ENCODE measurements at places on chromosomes 5 and 9.

GRCh38 chr9:33818847-33819500 lies 2.0 kb downstream of the UBE2R2 start:
- DNase-seq, result peak; percentile 60

DNA sequence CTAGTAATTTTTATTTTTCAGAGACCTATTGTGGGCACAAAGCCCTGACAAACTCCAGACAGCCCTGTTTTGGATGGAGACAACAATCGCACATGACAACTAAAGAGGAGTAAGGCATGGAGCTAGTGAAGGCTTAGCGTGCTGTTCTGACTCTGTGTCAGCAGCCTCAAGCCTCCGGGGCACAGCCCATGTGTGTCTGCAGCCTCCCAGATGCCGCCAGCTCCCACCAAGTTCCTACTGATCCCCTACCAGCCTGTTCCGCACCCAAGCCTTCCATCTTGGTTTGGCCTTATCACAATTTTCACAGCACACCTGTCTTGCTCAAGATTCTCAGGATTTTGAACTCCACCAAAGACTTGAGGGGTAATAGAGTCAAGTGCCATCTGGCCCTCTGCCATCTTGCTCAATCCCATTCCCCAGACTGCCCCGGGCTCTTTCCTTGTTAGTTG lies 70.3 kb upstream of the SH3PXD2B start:
- DNase-seq, result no peak

DNA sequence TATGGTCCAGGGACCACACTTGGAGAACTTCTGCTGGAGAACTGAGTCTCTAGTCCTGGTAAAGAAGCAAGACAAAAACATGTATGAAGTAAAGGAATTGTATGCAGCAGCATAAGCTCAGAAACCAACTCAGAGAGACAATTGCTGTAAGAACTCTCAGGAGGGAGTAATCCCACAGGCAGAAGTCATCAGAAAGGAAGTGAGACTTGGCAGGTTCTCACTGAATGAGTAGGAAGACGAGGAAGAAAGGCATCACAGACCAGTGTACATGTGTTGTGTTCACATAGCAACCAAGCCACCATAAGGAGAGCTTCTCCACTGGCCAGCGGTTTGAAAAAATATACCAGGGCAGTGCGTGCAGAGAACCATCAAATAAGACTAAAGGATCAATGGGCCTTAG lies 57.9 kb upstream of the FST start:
- DNase-seq, result peak; percentile 84

DNA sequence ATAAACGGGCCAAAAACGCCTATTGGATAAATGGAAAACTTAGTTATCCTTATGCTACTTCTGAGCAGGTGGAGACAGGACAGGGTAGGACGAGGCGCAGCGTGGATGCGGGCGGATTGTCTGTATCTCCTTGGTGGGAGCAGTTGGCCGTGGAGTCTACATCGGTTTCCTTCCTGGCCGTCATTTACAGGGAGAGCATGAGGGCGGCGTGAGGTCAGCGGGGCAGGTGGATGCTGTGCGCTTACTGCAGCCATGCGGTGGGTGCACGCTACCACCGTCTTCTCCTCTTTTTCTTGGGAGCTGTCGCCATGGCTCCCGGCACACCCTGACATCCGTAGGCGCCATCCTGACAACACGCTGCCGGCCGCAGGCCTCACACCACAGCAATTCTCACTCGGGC lies 121.3 kb downstream of the ADAMTS2 start:
- no peak for DNase-seq

DNA sequence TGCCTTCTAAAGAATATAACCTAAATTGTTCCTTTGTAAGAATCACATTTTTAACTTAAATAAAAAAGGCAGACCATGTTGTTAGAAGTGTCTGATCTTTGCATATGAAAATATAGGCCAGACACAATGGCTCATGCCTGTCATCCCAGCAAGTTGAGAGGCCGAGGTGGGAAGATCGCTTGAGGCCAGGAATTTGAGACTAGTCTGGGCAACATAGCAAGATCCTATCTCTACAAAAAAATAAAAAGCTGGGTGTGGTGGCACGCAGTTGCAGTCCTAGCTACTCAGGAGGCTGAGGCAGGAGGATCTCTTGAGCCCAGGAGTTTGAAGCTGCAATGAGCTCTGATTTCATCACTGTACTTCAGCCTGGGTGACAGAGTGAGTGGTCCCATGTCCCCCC lies 37.3 kb downstream of the TRIO start:
- peak; percentile 61 for DNase-seq

DNA sequence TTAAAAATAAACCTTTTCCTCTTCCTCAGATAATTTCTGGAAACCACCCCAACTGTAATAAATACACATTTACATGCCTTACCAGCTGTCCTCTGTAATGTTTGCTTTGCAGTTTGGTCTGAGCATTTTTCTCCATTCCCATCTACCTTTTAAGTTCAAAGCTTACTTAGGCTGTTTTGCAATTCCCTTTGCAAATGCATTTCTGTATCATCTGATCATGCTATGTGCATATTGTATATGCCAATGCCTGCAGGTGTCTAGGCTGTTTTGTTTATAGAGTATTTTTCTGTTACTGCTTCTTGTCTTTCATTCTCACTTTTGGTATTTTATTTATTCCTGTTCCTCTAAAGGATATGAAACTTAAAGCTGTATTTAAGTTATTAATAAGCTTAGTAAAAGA lies 86.3 kb downstream of the SLC44A1 start:
- DNase-seq, result no peak

GRCh38 chr9:2216591-2216990 lies 201.4 kb downstream of the SMARCA2 start:
- peak; percentile 87 for DNase-seq

DNA sequence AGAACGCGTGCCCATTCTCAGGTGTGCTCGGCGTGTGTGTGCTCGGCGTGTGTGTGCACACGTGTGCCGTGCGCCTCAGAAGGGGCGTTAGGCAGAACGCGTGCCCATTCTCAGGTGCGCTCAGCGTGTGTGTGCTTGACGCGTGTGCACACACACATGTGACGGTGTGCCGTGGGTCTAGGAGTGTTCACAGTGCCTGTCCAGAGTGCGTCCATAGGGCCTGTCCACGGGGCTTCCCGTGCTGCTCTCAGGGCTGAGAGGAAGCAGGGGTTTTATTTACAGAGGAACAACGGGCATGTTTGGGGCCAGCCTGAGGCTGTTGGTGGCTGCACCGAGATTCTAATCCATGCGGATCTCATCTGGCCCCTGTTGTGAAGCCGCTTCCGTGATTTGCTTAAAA lies 14.2 kb upstream of the AHRR start:
- no peak for DNase-seq

GRCh38 chr9:135075234-135076142 lies 12.0 kb upstream of the OLFM1 start:
- no peak for DNase-seq

DNA sequence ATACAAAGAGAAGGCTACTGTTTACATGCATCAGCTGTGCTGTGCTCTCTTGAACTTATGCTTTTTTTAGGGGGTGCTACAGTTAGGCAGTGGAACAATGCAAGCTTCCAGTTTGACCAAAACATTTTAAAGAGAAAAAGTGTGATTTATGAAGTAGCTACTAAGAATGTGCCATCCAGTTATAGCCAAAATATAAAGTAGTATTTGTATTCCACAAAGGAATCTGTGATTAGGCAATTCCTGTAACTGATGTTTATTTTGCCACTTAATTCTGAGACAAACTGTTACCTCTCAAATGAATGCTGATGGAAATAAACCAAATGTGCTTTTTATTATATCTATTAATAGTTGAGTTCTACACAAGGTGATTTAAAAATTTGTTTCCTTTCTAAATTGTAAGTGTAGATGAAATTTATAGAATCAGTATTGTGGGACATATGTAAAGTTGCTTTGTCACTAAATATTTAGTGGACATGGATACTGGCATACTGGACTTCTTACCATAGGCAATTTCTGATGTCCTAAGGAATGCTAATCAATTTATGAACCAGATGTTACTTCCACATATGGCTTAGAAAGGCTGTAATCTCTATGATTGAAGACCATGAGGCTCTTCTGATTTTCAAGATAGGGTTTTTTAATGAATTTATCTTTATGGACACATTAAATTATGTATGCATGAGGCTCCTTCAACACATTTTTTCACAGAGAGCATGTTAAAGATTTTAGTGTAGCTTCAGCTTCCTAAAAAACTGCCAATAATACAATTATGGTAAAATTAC lies 410.2 kb downstream of the PRR16 start:
- no peak for DNase-seq

GRCh38 chr9:103530934-103531333 lies 535.8 kb downstream of the CYLC2 start:
- no peak for DNase-seq

DNA sequence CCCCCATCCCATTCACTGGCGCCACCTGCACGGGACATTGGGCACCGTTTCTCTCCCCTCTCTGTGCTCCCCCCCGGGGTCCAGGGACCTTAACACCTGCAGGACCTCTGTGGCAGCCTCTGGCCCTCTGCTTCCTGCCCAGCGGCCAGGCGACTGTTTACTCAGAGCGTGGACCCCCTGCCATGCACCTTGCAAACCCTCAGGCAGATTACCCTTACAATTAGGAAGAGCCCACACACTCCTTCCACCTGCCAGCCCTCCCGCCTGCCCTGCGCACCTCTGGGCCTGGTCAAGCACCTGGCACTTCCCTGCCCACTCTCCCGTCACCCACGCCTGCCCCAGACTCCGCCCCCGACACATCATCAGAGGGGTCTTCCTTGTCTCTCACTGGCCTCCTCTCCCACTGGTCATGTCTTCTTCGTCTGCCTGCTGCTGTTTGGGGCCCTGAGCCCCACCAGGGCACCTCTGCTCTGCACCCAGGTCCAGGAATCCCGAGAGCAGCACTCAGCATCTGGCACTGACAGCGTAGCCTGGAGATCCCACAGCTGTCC lies 281.3 kb upstream of the IRX4 start:
- no peak for DNase-seq

DNA sequence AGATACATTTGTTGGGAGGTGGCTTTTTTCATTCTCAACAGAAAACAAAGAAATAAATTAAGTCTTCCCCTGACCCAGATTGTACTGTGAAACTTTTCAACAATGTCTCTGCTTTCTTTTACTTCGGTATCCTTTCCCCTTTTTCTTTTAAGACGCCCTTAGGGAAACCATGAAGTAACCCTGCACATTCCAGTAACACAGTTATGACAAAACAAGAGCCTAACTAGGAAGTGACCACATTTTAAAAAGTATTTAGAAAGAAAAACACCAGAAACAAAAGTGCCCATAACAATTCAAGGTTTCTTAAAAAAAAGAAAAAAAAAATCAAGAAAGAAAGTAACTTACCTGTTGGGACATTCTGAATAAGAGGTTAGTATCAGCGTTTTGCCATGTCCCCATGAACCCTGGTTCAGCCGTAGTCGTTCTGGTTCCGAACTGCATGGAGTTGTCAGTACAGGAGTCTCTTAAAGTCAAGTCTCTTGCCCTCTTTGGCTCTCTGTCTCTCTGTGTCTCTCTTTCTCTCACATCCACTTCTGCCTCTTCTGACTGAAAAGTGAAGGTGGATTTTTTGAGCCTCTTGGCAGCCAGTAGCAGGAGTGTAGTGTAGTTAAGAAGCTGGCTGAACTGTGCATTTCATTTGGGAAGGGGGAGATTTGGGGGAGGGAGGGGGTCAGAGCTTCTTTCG lies 142.9 kb downstream of the BNC2 start:
- DNase-seq, result peak; percentile 38

DNA sequence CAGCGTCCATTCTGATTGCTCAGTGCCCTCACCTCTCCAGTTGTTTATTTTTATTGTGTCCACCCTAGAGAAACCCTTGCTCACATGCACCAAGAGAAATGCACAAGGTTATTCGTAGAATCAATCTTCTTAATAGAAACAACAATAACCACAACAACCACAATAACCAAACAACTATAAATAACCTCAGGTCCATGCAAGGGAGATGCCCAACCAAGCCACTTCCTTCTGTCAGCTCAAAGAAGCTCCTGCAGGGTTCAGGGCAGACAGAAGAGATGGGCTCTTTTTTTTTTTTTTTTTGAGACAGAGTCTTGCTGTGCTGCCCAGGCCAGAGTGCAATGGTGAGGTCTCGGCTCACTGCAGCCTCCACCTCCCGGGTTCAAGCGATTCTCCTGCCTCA lies 14.9 kb upstream of the TCOF1 start:
- peak; percentile 83 for DNase-seq

DNA sequence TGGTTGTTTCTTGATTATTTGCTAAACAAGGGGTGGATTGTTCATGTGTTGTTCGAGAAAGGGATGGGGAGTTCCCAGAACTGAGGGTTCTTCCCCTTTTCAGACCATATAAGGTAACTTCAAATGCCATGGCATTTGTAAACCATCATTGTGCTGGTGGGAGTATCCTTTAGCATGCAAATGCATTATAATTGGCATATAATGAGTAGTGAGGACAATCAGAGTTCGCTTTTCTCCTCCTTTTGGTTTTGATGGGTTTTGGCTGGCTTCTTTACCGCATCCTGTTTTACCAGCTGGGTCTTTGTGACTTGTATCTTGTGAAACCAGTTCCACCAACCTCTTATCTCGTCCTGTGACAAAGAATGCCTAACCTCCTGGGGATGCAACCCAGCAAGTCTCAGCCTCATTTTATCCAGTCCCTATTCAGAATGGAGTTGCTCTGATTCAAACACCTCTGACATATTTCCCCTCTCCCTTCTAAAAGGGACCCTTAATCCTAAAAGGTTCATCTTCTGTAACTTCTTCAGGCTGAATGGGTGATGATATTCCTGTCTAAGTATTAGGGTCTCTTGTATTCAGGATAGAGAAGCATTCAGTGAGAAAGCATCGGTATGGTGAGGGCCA lies 8.7 kb upstream of the FBN2 start:
- no peak for DNase-seq

GRCh38 chr5:58804291-58804690 lies 221.4 kb downstream of the RAB3C start:
- DNase-seq, result no peak

- DNase-seq, result no peak
Measured at GRCh38 chr9:136587145-136587943, 41.5 kb upstream of the NOTCH1 start.

DNA sequence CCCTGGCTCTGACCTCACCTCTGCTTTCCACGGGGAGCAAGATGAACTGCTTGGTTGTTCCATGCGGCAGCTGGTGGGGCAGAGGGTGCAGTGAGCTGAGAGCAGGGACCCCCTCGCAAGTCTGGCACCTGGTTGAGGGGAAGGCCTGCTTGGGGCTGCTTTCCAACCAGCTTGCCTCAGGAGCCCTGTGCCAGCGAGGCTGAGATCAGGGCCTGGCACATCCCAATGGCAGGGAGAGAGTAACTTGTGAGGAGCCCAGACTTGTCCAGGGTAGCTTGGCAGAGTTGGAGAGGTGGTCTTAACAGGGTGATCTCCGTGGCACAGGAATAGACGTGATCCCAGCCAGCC lies 68.9 kb downstream of the IQGAP2 start:
- no peak for DNase-seq

DNA sequence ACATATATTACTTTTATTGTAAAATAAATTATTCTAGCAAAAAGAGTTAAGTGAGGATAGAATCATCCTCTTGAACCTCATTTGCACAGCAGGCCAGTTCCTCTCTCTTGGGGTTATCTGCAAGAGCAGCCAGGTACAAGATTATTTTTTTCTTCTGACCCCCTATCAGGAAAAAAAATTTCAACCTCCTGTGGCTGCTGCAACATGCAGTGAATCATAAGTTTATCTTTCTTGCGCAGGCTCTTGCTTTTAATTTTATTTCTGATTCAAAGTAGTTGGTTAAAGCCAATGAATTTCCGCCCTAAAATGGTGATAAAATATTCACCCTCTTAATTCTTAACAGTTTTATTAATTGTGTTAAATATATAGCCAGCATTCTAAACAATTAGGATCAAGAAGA lies 69.7 kb upstream of the PPP3R2 start:
- no peak for DNase-seq

Measured in M059J (cell line).